ENCODE measurements at places on chromosomes 3 and 15. TPM values are rescaled to one million over a fixed set of nuclear protein-coding genes. Genes with fewer than 3 reads are reported as not detected.

The SCAMP5 gene
- total RNA-seq = 0.31 TPM

The DUOX2 gene
- total RNA-seq = 0.39 TPM

The NPAP1 gene
- total RNA-seq = not detected

The TMEM41A gene
- 21.0 TPM for total RNA-seq

The RETNLB gene
- not detected for total RNA-seq

The TRPM1 gene
- total RNA-seq = not detected

The PPP2R3A gene
- total RNA-seq = 15.4 TPM

The EOMES gene
- 0.95 TPM for total RNA-seq

The UQCC5 gene
- 13.0 TPM for total RNA-seq

The LMAN1L gene
- not detected for total RNA-seq

The FBXW12 gene
- total RNA-seq = not detected

The ARRDC4 gene
- 9.0 TPM for total RNA-seq

The GNAT1 gene
- total RNA-seq = not detected

The NIT2 gene
- 54.0 TPM for total RNA-seq
